Mesenteric fat pad (tissue), 1 donor: ENCODE measurements at places on chromosomes 4 and X. TPM values are rescaled to one million over a fixed set of nuclear protein-coding genes. Genes with fewer than 3 reads are reported as not detected.
A peak's percentile ranks its signal among the peaks of the same experiment; 100 is the strongest.

The NHSL2 gene
- total RNA-seq, result 13.3 TPM

- no peak for DNase-seq
Measured at GRCh38 chr4:48722509-48723446, 57.3 kb downstream of the FRYL start.

The CCNB3 gene
- total RNA-seq, result 0.48 TPM

DNA sequence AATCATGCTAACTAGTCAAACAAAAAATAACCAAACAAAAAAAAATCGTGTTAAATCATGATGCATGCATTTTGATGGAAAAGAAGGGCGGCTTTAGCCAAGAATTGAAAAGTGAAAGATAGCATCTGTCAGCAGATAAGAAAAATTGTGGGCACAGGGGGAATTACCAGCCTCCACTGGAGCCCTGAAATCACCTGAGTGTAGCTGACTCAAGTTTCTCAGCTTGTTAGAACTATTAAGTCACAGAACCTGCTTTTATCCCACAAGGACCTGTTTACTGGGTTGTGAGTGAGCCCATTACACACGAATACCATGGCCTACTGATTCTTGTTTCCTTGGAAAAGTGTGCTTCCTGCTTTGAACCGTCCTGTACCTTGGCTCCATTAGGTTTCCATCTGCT is 85.2 kb downstream of the COX18 start:
- no peak for DNase-seq

The GPR34 gene
- 41.2 TPM for total RNA-seq

- DNase-seq, result no peak
Measured at GRCh38 chrX:111090458-111090857, 5.5 kb upstream of the PAK3 start.

The REELD1 gene
- 0.29 TPM for total RNA-seq

The KDR gene
- total RNA-seq, result 37.4 TPM

DNA sequence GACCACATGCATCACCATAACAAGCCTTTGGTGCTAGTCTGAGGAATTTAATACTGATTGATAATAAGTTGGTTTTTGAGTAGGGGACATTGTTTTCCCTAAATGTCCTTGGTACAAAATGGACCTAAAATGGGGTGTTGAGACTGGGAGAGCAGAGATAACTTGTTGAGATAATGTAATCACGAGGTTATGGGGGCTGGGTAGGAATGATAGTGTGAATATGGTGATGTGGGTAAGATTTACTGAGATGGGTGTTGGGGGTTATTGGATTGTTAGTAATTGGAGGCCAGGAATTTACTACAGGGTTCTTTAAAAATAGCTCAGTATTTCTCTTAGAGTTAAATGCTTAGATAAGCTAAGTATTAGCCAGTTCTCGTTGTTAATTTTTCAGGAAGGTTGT is 3.9 kb downstream of the BMP2K start:
- DNase-seq, result no peak

DNA sequence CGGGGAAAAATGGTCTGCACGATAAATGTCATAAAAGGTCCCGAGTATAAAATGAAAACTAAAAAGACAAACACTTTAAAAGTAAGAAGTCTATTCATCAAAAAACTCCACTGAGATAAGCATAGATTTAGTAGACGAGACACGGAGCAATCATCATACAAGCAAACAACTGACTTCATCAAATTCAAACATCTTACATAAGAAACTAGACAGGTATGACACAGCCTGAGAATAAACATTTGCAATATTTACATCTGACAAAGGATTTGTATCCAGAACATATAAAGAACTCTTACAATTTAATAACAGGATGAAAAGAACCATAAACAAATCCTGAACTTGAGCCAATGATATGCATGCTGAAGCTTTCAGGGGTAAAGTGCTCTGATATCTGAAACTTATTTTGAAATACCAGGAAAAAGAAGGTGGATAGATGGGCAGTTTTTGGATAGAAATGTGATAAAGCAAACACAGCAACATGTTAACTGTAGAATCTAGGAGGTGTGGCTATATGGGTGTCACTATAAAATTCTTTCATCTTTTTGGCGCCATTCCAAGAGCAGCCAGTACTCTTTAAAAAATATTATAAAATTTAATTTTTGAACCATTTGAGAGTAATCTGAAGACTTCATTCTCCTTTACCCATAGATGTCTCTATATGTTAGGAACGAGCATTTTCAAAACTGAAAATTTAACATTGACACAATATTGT is 12.0 kb downstream of the MPP1 start:
- DNase-seq, result no peak

The PRSS12 gene
- total RNA-seq, result 0.16 TPM

The SYTL4 gene
- 12.3 TPM for total RNA-seq

GRCh38 chrX:29478336-29479069 is 736.9 kb upstream of the MAGEB2 start:
- no peak for DNase-seq

DNA sequence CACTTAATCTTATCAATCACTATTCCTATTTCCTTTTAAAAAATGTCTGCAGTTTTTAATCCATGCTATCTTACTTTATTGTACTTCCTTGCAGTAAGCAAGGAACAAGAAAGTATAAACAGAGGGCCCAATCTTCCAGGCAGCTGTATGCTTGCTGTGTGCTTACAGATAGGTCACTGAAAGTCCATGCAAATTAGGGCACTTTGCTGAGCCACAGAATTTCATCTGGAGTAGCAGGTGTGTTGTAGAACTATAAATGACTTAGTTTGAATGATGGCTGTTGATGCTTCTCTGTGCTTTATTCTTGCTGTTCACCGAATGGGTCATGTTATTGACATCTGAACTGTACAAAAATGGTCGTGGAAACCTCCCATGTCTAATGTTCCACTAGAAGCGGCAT is 154.6 kb downstream of the ATOH1 start:
- no peak for DNase-seq

DNA sequence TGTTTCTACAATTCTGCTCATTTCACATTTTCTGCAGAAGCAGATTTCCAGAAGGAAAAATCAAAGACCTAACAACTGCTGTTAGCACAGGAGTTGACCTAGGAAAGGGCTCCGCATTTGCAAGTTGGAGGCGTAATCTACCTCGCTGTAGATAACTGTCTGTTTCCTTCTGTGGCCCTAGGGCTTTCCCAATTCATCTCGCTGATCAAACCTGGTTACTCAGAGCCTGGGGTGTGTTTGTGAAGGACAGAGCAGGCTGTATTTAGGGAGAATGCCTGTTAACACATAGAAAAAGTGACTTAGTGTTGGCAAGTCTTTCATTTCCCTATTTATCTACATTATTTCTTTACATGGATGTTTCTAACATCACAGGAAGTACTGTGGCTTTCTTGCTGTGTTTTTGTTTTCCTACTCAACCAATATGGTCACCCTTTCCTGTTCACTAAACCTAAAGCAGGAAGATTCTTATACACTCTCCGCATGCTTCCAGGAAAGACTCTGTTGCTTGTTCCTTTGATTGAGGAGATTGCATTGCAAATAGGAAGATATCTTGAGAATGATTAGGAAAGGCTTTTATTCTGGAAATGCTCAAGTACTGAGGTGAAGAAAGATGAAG is 40.5 kb downstream of the AGA start:
- no peak for DNase-seq

DNA sequence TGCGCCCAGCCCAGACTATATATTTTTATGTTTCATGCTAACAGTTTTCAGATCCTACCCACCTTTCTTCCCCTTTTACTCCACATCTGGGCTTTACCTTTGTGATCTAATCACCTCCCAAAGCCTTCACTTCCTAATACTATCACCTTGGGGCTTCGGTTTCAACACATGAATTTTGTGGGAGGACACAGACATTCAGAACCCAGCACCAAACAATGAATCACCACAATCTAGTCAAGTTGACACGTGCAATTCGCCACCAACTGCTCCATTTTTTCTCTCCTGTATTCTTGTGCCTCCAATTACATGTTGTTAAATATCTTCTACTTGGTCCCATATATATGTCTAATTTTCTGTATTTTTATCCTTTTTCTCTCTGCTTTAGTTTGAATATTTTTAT is 41.8 kb upstream of the STX18 start:
- DNase-seq, result no peak

GRCh38 chr4:143362349-143363046 is 25.8 kb downstream of the GAB1 start:
- no peak for DNase-seq

DNA sequence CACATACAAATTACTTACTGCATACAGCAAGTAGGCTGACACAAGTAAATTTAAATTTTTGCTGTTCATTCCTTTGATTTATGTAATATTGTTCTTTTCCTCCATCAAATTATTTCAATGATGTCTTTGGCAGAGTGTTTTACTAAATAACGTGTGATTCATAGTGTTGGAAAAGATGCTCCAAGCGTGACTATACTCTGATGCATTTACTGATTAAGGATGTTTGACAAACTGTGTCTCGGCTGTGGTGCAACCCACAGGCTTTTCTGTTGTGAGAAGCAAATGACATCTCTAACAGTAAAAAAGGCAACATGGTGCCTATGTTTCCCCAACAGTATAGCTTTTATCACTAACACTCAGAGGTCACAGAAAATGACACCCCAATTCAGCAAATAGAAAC is 540.9 kb downstream of the PPP4R3C start:
- DNase-seq, result no peak

The FGF16 gene
- total RNA-seq, result not detected

GRCh38 chrX:9342561-9343051 is 122.3 kb upstream of the TBL1X start:
- DNase-seq, result peak; percentile 91

DNA sequence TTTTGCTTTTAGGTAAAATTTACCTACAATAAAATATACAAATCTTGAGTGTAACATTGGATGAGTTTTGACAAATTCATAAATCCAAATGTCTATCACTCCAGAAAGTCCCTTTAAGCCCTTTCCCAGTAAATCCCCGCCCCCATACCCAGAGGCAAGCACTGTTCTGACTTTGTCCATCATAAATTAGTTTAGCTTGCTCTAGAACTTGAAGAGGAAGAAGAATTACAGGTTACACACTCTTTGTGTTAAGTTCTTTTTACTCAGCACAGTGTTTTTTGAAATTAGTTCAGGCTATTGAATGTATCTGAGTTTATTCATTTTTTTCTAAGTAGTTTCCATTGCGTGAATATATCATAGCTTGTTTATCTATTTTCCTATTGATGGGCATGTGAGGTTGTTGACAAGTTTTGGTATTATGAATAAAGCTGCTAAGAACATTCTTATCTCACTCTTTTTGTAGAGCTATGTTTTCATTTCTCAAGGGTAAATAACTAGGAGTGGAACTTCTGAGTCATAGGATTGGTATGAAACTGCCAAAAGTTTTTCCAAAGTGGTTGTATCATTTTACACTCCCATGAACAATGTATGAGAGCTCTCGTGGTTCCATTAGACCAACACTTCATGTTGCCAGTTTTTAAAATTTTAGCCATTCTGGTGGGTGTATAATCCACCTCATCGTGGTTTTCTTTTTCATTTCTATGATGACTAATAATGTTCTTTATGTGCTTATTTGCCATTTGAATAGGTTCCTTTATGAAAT is 22.4 kb upstream of the HPSE start:
- no peak for DNase-seq

GRCh38 chr4:93731456-93731855 is 97.1 kb upstream of the ATOH1 start:
- no peak for DNase-seq

The BRS3 gene
- not detected for total RNA-seq

- no peak for DNase-seq
Measured at GRCh38 chr4:87540146-87541058, 11.2 kb upstream of the SPARCL1 start.

- DNase-seq, result no peak
Measured at GRCh38 chr4:33780952-33781791, 2463.1 kb downstream of the ARAP2 start.

DNA sequence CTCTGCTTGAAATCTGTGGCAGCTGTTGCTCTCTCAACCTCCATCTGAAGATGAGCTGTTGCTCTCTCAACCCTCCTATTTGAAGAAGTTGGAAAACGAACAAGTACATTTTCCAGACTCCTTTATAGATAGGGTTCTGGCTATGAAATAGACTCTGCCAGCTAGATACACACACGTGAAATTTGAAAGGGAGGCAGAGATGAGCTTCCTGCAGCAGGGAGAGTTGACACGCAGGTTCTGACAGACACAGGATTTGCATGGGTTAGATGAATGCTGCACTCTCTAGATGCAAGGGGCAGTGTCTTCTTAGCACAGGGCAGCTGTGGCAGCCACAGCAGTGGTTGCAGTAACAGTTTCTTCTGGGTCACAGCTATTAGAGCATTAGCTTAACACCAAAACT is 8.0 kb upstream of the PYURF start:
- no peak for DNase-seq

The ATOH1 gene
- not detected for total RNA-seq

The GK gene
- total RNA-seq, result 17.8 TPM

GRCh38 chr4:102504941-102505340 is 3.8 kb downstream of the NFKB1 start:
- no peak for DNase-seq

DNA sequence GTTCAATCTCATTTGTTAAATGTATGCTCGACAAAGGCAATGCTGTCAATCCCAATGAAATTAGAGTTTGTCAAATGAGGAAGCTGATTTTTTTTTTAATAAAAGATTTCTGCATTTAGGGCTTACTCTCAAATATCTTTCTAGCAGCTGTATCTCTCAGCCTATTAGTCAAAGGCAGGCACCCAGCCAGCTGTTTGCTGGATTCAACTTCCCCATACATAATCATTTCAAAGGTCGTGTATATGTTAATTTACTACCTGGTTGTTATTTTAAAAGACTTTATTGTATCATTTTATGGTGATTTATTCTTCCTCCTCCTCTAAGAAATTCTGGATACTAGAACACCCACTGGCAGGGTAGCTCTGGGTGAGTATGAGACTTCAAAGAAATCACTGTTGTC is 27.1 kb downstream of the RAI2 start:
- no peak for DNase-seq

DNA sequence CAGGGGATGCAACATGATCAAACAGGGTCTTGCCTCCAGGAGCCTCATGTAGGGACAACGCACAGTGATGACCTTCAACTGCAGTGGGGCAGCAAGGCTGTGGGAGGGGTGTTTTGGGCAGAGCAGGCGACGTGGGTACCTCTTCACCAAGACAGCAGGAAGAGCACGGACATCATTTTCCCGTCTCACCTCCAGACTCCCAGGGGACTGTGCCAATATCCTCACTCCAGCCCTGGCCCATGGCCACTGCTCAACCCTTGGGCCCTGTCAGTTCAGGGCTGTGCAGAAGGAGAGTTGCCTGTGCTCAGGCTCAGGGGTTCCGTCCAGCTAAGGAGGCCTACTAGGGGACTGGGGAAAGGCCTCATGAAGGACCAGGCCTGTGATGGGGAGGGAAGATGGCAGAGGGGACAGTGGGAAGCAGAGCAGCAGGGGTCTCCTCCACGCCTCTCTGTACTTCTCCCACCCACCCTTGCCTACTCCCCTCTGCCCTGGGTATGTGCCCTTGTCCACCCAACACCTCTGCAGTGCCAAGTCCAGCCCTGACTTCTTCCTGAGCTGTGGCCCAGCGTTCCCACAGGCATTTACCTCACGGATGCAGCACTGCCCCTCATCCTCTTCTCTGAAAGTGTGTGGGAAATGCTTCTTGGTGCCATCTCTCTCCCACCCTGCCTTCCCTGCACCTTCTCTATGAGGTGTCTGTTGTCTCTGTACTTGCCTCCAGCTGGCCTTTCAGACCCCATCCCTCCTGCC is 1.4 kb downstream of the IL9R start:
- DNase-seq, result no peak

- no peak for DNase-seq
Measured at GRCh38 chr4:122090989-122091388, 61.1 kb upstream of the BLTP1 start.

- DNase-seq, result no peak
Measured at GRCh38 chrX:143002206-143002605, 23.5 kb upstream of the SPANXN4 start.

The DGAT2L6 gene
- not detected for total RNA-seq

The PPBP gene
- total RNA-seq, result 1.3 TPM

The DUSP21 gene
- total RNA-seq, result not detected
